ENCODE measurements at places on chromosomes 7 and 10.

DNA sequence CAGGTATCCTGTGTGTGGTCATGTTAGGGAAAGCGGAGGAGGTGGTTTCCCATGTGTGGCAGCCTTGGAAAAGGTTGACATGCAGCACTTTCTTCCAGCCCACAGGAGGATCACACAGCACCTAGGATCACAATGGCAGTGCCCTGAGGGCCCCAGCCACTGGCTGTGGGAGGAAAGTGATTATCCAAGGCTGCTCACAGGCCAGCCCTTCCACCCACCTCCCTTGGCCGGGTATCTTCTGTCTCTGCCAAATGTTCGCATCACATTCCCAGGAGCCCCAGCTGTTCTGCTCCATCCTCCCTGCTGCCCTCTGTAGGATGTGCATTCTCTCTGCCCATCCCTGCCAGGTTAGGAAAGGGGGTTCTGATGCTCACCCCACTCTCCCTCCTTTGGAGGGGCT is 2.5 kb upstream of the MLXIPL start:
- no peak for DNase-seq

DNA sequence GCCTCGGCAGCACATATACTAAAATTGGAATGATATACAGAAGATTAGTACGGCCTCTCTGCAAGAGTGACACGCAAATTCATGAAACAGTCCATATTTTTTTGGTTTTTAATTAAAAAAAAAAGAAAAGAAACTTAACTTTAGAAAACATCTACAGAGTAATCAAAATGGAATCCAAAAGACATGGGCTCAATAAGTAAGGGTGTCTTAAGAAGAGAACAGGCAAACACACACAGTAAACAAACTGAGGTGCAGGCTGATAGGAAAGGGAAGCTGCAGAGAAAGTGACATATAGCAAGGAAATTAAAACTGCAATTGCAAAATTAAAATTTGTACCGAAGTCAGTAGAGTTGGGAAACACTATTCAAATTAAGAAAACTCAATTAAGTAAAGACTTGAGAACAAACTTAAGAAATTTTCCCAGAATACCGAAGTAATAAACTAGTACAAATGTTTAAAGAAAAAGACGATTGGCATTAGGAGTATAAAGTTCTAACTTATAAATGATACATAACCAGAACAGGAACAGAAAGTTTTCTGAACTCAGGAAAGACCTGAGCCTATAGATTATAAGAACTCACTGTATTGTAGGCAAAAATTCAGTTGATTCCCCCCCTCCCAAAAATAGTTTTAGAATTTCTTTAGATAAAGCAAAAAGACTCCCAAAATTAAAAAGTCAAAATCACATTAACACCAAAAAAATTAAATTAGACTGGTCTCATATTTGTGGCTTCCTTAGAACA is 16.3 kb downstream of the MTPN start:
- no peak for DNase-seq

GRCh38 chr10:17624996-17625395 is 7.8 kb upstream of the HACD1 start:
- DNase-seq = no peak

- no peak for DNase-seq
Observed at GRCh38 chr7:121026159-121026558, 37.6 kb downstream of the CPED1 start.

DNA sequence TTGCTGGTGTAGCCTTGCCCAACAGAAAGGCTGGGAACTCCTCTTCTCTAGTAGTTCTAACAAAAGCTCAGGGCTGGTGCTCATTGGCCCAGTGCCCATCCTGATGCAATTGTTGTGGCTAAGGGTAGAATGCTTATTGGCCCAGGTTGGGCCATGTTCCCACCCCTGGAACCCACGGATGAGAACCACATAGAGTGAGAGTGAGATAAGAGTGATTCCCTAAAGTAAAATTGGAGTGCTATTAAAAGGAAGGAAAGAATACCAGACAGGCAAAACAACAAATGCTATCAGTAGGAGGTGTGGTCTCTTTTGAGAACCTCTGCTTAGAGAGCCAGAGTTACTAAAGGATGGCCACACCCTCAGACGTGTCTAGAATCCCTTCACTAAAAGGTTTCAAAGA is 49.2 kb downstream of the LGI1 start:
- peak; percentile 22 for DNase-seq

- no peak for DNase-seq
Observed at GRCh38 chr10:89829887-89830269, 128.5 kb downstream of the KIF20B start.

GRCh38 chr7:12735923-12736322 is 48.5 kb downstream of the ARL4A start:
- no peak for DNase-seq

DNA sequence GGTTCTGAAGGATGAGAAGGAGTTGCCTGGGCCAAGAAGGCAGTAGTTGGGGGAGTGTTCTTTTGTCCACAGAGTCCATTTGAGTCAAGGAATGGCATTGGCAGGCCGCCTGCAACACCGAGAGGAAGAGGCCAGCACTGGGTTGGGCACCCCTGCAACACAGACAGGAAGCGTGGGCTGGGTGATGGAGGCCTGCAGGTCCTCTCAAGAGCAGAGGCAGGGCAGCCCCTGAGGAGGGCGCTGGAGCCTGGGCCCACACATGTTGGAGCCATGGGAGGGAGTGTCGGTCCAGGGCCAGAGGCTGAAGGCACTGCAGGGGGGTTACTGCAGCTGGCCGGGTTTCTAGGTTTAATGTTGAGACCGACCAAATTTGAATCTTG is 137.3 kb downstream of the PTPN20 start:
- DNase-seq = no peak
